ENCODE measurements at places on chromosomes 16 and 17.

DNA sequence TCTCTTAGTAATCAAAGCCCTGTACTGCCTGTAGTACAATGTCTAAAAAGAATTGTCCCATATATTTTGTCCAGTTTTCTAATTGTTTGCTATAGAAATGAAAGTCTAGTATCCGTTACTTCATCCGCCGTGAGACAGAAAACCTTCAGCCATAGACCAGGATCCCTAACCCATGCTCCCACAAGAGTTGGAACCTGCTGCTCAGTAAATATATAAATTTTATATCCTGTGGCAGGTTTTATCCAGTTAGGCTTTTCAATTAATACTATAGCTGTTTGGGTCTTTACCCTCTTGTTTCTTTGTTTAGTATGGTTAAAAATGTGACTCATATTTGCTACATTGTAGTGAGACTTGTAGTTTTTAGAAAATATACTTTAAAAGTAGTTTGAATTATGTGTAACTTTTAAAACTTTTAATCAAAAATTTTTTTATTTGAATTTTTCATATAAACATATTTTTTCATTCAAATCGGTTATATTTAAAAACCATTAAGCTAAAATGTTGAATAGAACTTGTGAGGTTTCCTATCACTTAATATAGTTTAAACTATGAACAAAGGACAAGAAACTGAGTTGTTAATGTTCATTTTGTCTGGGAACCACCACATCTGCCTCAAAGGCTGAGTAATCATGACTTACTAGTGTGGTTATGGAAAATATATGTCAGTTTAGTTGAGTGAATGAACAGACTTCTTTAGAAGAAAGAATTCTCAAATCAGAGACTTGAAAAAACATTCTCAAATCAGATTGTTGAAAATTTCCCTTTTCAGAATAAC, 54.8 kb downstream of the VMP1 start:
- no peak for DNase-seq

- DNase-seq = no peak
Measured at GRCh38 chr17:75602644-75603043, 15.0 kb downstream of the MYO15B start.

GRCh38 chr17:79340333-79341221, 266.0 kb downstream of the ENGASE start:
- DNase-seq = no peak

- DNase-seq = no peak
Measured at GRCh38 chr17:80466188-80466705, 10.2 kb downstream of the NPTX1 start.

- DNase-seq = no peak
Measured at GRCh38 chr17:82113422-82113821, 15.4 kb upstream of the FASN start.

Measured in activated CD8-positive, alpha-beta memory T cell treated with anti-CD3 and anti-CD28 coated beads, Interleukin-2, amount 10 ng/mL, durations not matched to agents 7 days and 5 days (primary cell).